ENCODE measurements at places on chromosomes 4 and X. TPM values are rescaled to one million over a fixed set of nuclear protein-coding genes. Genes with fewer than 3 reads are reported as not detected.

GRCh38 chrX:47483306-47484268, 565 bp upstream of the ZNF41 start:
- DNase-seq = peak; percentile 14

GRCh38 chr4:37816006-37816405, 10.5 kb upstream of the PGM2 start:
- no peak for DNase-seq

DNA sequence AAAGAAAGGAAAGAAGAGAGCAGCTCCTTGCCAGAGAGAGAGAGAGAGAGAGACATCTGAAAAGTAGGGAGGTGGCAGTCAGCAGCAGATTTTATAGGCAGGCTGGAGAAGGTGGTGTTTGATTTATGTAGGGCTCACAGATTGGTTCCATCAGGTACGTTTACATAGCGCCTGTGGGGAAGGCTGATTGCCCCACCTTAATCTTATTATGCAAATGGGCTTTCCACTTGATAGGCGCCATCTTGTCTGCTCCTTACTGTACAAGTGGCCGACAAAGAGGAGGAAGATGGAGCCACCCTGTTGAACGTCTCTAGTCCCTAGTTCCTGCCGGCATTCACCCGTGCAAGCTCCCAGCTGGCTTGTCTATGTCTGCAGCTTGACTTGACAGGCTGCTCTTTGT, 49.1 kb upstream of the DHRSX start:
- no peak for DNase-seq

DNA sequence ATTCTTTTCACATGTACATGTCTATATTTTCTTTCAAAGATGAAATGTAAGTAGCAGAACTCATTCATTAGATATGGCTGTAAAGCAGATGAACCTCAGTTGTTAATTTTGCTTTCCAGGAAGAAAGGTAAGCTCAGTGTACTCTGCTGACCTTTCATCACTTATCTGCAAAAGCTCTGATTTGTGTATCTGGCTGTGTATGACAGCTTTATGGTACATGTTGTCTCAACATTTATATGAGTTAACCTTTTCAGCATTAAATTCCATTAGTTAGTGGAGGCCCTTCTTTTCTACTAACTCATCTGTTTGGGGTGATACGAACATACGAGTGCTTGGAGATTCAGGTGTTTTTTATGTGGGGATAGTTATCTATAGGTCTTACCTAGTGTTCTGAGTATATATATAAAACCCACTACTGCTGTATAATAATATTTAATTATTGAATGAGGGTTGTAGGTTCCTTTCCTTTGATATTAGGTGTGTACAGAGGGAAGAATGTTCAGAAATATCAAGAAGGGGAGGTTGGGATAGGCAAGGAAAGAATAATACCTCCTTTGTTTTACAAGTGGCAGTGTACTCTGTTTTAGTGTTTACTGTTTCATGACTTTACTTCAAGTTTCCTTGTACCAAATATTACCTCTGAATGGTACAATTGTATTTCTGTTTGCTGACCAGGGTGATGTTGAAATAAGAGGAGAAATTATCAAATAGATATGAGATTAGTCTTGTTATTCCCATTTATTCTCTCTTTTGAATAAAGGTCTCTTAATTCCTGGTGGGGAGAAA, 395.5 kb downstream of the ARHGAP24 start:
- DNase-seq = no peak

DNA sequence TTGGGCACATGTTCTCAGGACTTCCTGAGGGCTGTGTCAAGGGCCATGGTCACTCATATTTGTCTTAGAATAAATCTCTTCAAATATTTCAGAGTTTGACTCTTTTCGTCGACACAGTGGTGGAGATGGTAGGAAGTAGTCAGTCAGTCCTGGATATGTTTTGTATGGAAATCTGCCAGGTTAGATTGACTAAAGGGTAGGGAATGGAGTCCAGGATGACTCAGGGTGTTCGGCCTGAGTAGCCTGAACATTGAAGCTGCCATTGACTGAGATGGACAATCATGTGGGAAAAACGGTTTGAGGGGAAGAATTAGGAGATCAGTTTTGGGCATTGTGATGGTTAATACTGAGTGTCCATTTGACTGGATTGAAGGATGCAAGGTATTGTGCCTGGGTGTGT, 177.1 kb upstream of the CENPE start:
- no peak for DNase-seq

GRCh38 chr4:98421111-98421510, 159.9 kb downstream of the RAP1GDS1 start:
- DNase-seq = no peak

DNA sequence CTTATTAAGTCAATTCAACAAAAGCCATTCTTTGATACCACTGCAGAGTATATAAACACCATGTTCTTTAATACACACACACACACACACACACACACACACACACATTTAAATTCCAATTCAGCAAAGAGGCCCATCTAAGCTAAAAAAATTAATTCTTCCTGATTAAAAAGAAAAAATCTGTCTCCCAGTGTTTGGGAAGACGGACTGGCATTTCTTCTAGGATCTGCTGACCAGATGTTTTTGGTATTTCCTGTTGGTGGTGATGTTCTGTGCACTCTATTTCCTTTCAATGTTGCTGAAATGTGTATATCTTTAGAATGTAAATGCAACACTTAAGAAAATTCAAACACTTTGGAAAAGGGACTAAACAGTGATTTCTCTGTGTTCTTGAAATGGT, 243.8 kb downstream of the THOC2 start:
- no peak for DNase-seq

Gene SLC9B1
- not detected for total RNA-seq

Gene MAGEC3
- not detected for total RNA-seq

Gene CXCL11
- total RNA-seq = not detected

DNA sequence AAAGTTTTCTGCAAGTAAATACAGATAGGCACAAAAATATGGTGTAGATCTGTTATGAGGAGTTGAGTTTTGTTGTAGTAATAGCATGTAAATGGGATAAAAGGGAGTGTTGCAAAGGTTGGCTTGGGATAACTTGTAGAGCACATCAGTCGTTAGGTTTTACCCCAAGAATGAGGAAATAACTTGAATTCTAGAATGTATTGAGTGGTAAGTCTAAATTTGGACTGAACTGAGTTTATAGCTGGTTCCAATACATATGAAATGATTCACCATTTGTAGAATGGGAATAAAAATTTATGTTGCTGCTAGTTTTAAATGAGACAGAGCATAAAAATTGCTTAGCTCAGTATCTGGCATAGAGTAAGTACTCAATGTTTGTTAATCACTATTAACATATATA, 719.2 kb downstream of the FSTL5 start:
- DNase-seq = no peak

DNA sequence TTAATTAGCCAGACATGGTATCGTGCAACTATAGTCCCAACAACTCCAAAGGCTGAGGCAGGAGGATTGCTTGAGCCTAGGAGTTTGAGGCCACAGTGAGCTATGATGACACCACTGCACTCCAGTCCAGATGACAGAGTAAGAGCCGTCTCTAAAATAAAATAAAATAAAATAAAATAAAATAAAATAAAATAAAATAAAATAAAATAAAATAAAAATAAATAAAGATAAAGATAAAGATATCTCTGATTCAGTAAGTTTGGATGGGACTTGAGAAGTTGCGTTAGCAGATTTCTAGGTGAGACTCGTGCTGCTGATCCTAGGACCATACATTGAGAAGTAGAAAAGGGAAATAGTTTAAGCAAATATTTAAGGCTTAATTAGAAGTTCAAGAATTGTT, 254.8 kb upstream of the FAM241A start:
- no peak for DNase-seq

DNA sequence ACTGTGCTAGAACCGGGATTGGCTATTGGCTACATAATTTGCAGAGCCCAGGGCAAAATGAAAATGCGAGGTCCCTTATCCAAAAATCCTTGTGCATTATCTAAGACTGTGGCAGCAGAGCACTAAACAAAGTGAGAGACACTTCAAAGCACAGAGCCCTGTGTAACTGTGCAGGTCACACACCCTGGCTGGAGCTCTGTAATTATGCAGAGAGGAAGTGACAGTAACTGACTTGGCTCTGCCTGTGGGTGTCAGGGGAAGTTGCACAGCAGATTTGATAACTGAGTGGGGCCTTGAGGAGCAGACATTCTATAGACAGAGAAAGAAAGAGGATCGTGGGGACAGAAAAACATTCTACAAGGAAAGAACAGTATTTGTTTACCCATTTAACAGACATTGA, 173.5 kb upstream of the FMR1 start:
- DNase-seq = no peak

- no peak for DNase-seq
Observed at GRCh38 chr4:122701061-122701460, 31.4 kb upstream of the BBS12 start.

Gene CCNA2
- total RNA-seq = 0.52 TPM

- no peak for DNase-seq
Observed at GRCh38 chrX:54785901-54786300, 12.2 kb downstream of the ITIH6 start.

- no peak for DNase-seq
Observed at GRCh38 chr4:71293705-71294104, 45.1 kb upstream of the SLC4A4 start.

DNA sequence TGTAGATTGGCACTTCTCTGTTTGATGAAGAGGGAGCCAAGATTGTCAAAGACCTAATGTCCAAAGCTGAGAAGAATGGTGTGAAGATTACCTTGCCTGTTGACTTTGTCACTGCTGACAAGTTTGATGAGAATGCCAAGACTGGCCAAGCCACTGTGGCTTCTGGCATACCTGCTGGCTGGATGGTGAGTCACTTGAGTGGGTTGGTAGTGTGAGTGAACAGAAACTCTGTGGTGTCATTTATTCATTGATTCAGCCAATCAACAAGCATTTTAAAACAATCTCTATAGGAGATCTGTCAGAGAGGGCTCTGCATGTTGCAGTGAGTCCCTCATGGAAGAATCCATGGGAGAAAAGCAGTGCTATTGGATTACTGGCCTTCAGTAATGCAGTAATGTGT, 16.3 kb downstream of the TAF9B start:
- no peak for DNase-seq

- DNase-seq = no peak
Observed at GRCh38 chr4:40197879-40198689, 1.3 kb downstream of the RHOH start.

- DNase-seq = no peak
Observed at GRCh38 chr4:145739845-145740244, 59.9 kb downstream of the C4orf51 start.

Gene SLC34A2
- 2.0 TPM for total RNA-seq

- DNase-seq = no peak
Observed at GRCh38 chr4:137310166-137310565, 222.1 kb downstream of the PCDH18 start.

DNA sequence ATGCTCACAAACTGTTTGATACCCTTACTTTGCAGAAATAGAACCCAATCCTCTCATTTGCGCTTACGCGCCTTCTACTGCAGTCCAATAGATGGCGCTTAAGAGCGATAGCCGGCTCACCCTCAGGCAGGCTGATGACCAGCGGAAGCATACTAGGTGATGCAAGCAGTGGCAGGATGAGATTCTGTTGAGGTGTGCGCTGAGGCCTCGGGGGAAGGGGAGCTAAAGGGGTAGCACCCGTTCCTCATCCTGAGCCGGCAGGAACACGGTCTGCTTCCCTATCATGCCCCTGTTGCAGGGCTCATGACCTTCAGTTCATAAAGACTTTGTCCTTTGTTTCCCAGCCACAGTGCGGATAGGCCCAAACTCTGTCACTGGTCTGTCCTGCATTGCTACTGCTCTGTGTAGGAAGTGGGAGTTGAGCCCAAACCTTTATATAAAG, 628.9 kb downstream of the TLL1 start:
- peak; percentile 23 for DNase-seq

DNA sequence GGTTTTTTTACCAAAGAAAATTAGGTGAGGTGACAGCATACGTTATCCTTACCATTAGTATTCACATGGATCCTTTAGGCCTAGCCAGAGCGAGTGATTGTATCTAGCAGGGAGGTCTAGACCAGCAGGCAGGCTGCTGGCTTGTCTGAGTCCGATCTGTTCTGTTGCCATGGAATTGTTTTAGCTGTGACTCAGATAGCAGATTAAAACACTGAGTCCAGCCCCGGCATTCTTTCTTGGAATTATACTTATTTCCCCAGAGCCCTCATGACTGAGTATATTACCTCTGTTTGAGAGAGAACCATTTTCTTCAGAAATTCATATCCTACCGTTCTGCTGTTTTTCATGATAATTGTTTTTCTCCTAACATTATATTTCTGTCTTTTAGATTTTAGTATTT, 37.4 kb downstream of the OCRL start:
- no peak for DNase-seq
